ENCODE measurements at places on chromosomes 2 and 18.

GRCh38 chr18:57976230-57976773 lies 67.7 kb upstream of the NEDD4L start:
- DNase-seq, result no peak

- no peak for DNase-seq
Observed at GRCh38 chr2:140117386-140117785, 1337.2 kb upstream of the NXPH2 start.

GRCh38 chr2:68739595-68740399 lies 5.2 kb downstream of the ARHGAP25 start:
- no peak for DNase-seq

DNA sequence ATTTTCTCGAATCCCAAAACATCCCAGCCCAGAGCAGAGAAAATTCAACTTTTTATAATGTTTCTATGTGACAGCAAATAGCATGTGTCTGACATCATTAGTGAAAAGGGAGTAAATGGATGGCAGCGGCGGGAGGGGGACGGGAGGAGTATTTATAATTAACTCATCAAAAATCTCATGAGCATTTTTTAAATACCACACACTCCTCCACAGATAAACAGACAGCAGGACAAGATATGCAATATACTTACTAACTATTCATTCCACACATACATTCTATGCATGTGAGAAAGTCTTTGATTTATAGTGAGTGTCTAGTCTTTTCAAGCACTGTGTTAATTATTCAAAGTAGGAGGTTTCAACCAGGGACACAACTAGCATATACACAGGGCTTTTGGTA lies 107.6 kb downstream of the LRP2 start:
- DNase-seq, result no peak

GRCh38 chr2:152846697-152847470 lies 128.5 kb downstream of the ARL6IP6 start:
- DNase-seq, result no peak

DNA sequence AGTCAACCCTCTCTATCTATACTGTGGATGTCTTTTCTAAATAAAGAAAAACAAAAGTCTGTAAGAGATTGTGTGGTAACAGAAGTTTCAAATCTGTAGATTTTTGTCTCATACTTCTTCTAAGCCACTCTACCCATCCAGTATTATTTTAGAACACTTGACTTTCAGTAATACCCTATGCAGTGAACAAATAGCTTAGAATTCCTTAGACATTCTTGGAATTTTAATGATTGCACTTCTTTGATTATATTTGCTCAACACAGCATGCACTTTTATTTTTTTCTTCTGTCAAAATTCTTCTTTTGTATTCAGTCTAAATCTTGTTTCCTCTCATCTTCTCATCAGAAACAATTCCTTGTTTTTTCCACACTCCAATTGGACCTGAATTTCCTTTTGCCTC lies 1080.2 kb downstream of the SUCLG1 start:
- DNase-seq, result no peak
